ENCODE measurements at places on chromosomes 6 and 20. TPM values are rescaled to one million over a fixed set of nuclear protein-coding genes. Genes with fewer than 3 reads are reported as not detected.

COL12A1 gene
- total RNA-seq, result not detected

RAET1G gene
- not detected for total RNA-seq

RNF182 gene
- total RNA-seq, result not detected

NUP153 gene
- 67.2 TPM for total RNA-seq

RCAN2 gene
- total RNA-seq, result 0.43 TPM

MICB gene
- 22.6 TPM for total RNA-seq

TMEM244 gene
- not detected for total RNA-seq

TMEM200A gene
- not detected for total RNA-seq

SCGN gene
- not detected for total RNA-seq

ADGRB3 gene
- total RNA-seq, result not detected

HAO1 gene
- not detected for total RNA-seq

MYLK4 gene
- total RNA-seq, result not detected

PEX6 gene
- 18.2 TPM for total RNA-seq

LTV1 gene
- total RNA-seq, result 23.3 TPM

SLC17A9 gene
- 20.6 TPM for total RNA-seq

RIPOR2 gene
- 116 TPM for total RNA-seq

RRBP1 gene
- total RNA-seq, result 19.6 TPM

ELOVL2 gene
- total RNA-seq, result not detected

MAP3K4 gene
- total RNA-seq, result 42.6 TPM

PAK5 gene
- total RNA-seq, result not detected

LZTS3 gene
- total RNA-seq, result 1.2 TPM

NRSN1 gene
- not detected for total RNA-seq

MARCKS gene
- total RNA-seq, result 0.17 TPM

GPR6 gene
- not detected for total RNA-seq

PRSS16 gene
- total RNA-seq, result 1.4 TPM
